ENCODE measurements at places on chromosomes 7 and 10. TPM values are rescaled to one million over a fixed set of nuclear protein-coding genes. Genes with fewer than 3 reads are reported as not detected.

Gene AQP1
- 0.03 TPM for total RNA-seq

Gene MAPK8
- 34.8 TPM for total RNA-seq

Gene C7orf33
- total RNA-seq: not detected

Gene SNCG
- total RNA-seq: not detected

Gene LAMTOR4
- total RNA-seq: 169 TPM

Gene NPSR1
- total RNA-seq: not detected

Gene NPC1L1
- not detected for total RNA-seq

All from SK-MEL-5 (cell line).